ENCODE measurements at places on chromosomes 2 and 18. TPM values are rescaled to one million over a fixed set of nuclear protein-coding genes. Genes with fewer than 3 reads are reported as not detected.

DNA sequence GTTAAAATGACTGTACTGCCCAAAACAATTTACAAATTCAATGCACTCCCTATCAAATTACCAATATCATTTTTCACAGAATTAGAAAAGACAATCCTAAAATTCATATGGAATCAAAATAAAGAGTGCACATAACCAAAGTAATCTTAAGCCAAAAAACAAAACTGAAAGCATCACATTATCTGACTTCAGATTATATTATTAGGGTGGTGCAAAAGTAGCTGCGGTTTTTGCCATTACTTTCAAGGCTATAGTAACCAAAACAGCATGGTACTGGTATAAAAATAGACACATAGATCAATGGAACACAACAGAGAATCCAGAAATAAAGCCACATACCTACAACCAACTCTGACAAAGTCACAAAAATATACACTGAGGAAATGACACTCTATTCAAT is 396.6 kb downstream of the EIPR1 start:
- no peak overlapping the region for H3K4me3 ChIP-seq
- no peaks in the 10 kb centered on the region for H3K4me1 ChIP-seq
- H3K36me3 ChIP-seq: no peaks in the 10 kb centered on the region

GRCh38 chr18:35729991-35730668 is 148.6 kb downstream of the GALNT1 start:
- H3K27ac ChIP-seq: peak overlapping the region; percentile 55
- DNase-seq: no peak
- peaks cover 4% of the 10 kb centered on the region for H3K36me3 ChIP-seq
- H3K4me3 ChIP-seq: peak overlapping the region; percentile 66
- H3K4me1 ChIP-seq: peaks cover 32% of the 10 kb centered on the region

- DNase-seq: no peak
- no peaks in the 10 kb centered on the region for H3K27me3 ChIP-seq
- H3K36me3 ChIP-seq: no peaks in the 10 kb centered on the region
- H3K27ac ChIP-seq: no peak overlapping the region
- H3K4me1 ChIP-seq: peaks cover 13% of the 10 kb centered on the region
Measured at GRCh38 chr2:51011254-51011653, 20.7 kb downstream of the NRXN1 start.

DNA sequence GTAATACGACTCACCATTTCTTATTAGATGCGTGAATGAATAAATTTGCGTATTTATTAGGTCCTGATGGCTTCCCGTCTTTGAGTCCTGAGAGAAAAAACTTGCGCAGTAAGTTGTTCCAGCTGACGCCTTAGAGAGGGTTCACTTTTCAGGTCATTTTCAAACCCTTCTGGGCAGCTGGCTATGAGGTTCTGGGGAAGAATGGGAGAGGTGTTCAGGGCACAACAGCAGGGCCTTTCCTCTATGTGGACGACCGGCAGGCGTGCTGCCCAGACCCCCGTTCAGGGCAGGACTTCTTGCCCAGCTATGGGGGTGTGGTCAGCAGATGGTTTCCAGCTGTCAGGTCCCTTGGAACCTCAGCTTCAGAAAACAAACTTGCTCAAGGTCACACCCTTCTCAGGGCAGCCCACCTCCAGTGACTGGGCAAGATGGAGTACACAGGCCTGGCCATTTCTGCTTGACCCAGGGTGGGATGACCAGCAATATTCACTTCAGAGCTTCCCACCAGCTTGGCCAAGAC is 61.1 kb upstream of the TNP1 start:
- DNase-seq: no peak
- H3K27ac ChIP-seq: no peak overlapping the region
- H3K4me3 ChIP-seq: no peak overlapping the region
- no peaks in the 10 kb centered on the region for H3K4me1 ChIP-seq
- no peaks in the 10 kb centered on the region for H3K27me3 ChIP-seq
- H3K36me3 ChIP-seq: peaks cover 5% of the 10 kb centered on the region

DNA sequence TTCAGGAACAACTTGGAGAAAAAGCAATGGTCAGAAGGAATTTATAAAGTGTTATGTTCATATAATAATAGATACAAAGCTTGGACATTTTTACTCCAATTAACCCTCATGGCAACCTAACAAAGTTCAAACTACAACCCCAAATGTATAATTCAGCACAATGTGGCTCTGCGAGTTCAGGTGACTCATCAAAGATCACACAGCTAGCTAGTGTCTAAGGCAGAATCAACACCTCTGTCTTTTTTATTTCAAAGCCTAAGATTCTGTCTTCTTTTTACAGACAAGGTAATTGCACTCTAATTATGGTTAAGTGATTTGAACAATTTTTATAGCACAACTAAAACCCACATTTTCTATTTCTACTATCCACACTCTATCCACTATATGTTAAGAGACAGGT is 90.5 kb downstream of the CHST9 start:
- H3K36me3 ChIP-seq: peaks cover 6% of the 10 kb centered on the region
- no peak overlapping the region for H3K4me3 ChIP-seq
- DNase-seq: no peak
- H3K27me3 ChIP-seq: no peaks in the 10 kb centered on the region
- H3K4me1 ChIP-seq: peaks cover 25% of the 10 kb centered on the region

- peak overlapping the region; percentile 53 for H3K27ac ChIP-seq
- no peaks in the 10 kb centered on the region for H3K27me3 ChIP-seq
- H3K36me3 ChIP-seq: peaks cover 20% of the 10 kb centered on the region
Measured at GRCh38 chr2:160281213-160281612, 81.1 kb upstream of the ITGB6 start.

GRCh38 chr2:235577404-235578330 is 83.8 kb downstream of the AGAP1 start:
- DNase-seq: no peak
- no peak overlapping the region for H3K27ac ChIP-seq
- H3K36me3 ChIP-seq: no peaks in the 10 kb centered on the region
- peaks cover 25% of the 10 kb centered on the region for H3K4me1 ChIP-seq

GRCh38 chr2:31660812-31661335 is 80.1 kb upstream of the SRD5A2 start:
- H3K4me3 ChIP-seq: no peak overlapping the region
- H3K27ac ChIP-seq: no peak overlapping the region
- H3K36me3 ChIP-seq: no peaks in the 10 kb centered on the region
- no peak for DNase-seq

DNA sequence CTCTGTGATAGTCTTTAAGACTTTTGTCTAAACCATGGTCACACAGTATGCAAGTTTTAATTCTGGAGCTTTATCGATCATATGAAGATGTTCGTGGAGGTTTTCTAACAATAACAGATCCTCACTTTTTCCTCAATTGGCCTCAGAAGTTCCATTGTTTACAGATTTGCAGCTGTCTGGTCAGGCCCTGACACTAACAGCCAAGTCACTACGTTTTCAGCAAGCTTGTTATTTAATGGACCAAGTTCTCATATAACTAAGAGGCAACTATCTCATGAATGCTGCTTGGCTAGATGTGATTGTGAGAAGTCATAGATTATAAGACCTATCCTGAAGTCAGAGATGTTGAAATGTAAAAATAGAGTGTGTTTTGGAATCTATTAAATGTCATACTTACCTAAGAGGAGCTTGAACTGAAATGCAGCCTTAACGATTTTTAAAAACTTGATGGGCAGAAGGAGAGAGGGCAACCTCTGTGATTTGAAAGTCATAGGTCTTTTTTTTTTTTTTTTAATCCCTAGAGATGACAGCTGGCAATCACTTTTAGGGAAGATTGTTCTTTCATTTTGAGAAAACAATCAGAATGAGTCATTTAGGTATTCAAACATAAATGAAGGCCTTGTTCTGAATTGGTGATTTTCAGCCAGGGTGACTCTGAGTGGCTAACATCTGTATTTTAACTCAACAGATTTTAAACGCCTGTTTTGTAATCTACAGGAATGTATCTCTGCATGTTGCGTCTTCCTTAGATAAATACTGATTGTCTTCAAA is 48.4 kb upstream of the NEMP2 start:
- no peaks in the 10 kb centered on the region for H3K27me3 ChIP-seq
- DNase-seq: no peak
- H3K36me3 ChIP-seq: no peaks in the 10 kb centered on the region
- H3K4me1 ChIP-seq: peaks cover 47% of the 10 kb centered on the region
- no peak overlapping the region for H3K4me3 ChIP-seq
- no peak overlapping the region for H3K27ac ChIP-seq

GRCh38 chr2:214934006-214934405 is 124.5 kb upstream of the BARD1 start:
- no peaks in the 10 kb centered on the region for H3K36me3 ChIP-seq
- no peaks in the 10 kb centered on the region for H3K27me3 ChIP-seq
- no peak for DNase-seq
- no peak overlapping the region for H3K27ac ChIP-seq

DNA sequence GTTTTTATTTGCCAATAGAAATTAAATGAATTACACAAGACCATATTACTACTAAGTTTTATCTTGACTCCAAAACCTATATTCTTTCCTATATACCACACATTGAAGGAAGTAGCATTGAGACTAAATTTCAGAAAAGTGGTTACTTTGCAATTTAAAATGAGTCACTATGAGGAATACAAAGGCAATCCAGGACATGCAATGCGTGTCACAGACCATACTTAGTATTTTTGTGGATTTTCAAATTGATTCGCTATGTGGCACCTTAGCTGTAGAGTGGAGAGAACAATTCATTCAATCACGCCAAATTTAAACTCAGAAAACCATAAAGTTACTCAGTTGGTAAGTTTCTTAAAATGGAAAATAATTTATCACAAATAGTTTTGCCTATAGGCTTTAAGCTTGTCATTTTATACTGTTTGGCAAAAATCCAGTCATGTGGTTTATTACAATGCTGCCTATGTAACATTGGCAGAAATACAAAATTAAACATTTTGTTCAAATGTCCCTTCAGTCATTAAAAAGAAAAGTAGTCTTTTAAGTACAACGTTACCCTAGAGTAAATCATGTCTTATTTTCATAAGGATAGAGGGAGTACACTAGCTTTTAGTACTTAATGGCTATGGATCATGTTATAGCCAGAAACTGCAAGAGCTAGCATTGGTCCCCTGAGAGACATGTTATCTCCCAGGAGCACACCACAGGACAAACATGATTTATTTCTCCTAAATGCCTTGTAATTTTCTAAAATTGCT is 222.8 kb upstream of the CDH7 start:
- H3K27ac ChIP-seq: no peak overlapping the region
- H3K4me3 ChIP-seq: no peak overlapping the region
- H3K27me3 ChIP-seq: no peaks in the 10 kb centered on the region
- H3K36me3 ChIP-seq: no peaks in the 10 kb centered on the region
- no peaks in the 10 kb centered on the region for H3K4me1 ChIP-seq

DNA sequence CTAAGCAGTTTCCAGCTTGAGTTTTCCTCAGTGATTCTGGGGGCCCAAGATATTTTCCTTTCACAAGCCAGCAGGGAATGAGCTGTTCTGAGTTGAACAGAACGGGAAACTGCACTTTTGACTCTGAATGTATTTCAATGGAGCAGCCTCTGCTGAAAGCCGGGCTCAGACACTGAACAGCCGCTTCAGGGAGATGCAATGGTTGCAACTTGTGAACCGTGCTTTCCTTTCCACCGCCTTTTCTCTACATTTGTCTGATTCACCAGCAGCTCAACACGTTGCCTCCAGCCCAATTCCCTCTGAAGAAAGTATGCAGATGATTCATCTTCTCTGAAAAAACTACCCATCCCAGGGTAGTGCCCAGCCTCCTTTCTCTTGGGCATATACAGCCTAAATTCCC is 119.3 kb upstream of the PKDCC start:
- no peak overlapping the region for H3K4me3 ChIP-seq
- peaks cover 41% of the 10 kb centered on the region for H3K4me1 ChIP-seq
- H3K36me3 ChIP-seq: peaks cover 5% of the 10 kb centered on the region
- no peaks in the 10 kb centered on the region for H3K27me3 ChIP-seq

GRCh38 chr2:168180914-168181313 is 66.5 kb downstream of the STK39 start:
- H3K36me3 ChIP-seq: peaks cover 16% of the 10 kb centered on the region
- H3K27ac ChIP-seq: no peak overlapping the region
- H3K4me1 ChIP-seq: peaks cover 42% of the 10 kb centered on the region

GRCh38 chr18:28390022-28390421 is 213.1 kb upstream of the CDH2 start:
- H3K4me3 ChIP-seq: no peak overlapping the region
- peaks cover 12% of the 10 kb centered on the region for H3K27me3 ChIP-seq
- H3K36me3 ChIP-seq: no peaks in the 10 kb centered on the region
- no peak overlapping the region for H3K27ac ChIP-seq
- no peak for DNase-seq

- no peak overlapping the region for H3K4me3 ChIP-seq
- no peaks in the 10 kb centered on the region for H3K27me3 ChIP-seq
- H3K4me1 ChIP-seq: no peaks in the 10 kb centered on the region
- H3K36me3 ChIP-seq: no peaks in the 10 kb centered on the region
Measured at GRCh38 chr18:79300413-79300812, 95.3 kb upstream of the NFATC1 start.

- no peak for DNase-seq
- no peak overlapping the region for H3K4me3 ChIP-seq
- H3K27ac ChIP-seq: no peak overlapping the region
- H3K4me1 ChIP-seq: peaks cover 8% of the 10 kb centered on the region
Measured at GRCh38 chr2:237894986-237895543, 35.6 kb downstream of the RAMP1 start.

DNA sequence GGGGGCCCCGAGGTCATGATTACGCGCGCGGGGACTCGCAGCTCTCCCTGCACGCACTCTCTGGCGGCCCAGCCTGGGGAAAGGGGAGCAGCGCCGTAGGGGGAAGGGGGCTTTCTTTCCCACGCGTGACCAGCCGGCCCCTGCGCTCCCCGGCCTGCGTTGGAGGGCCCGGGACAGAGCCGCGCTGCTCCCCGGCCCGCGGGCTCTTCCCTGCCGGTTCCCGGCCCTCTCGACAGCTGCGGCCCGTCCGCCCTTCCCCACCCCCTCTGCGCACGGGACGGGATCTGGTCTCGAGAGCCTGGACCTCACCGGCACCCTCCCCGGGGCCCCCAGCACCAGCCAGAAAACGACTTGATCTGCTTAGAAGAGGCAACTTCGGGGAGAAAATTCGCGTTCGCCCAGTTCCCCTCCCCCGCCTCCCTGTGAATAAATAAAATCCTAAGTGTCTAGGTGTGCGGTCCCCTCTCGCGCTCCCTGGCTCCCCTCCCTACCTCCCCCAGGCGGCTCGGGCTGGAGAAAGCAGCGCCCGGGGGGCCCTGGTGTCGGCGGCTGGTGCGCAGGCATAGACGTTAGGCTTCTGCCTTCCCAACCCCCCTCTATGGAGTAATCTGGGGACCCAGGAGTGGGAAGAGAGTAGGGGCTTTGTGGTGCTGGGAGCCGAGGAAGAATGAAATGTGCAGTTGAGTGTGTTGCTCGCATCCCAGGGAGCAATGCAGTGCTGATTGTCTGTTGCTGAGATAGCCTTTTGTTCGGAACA is 803 bp upstream of the FIGN start:
- peak; percentile 74 for DNase-seq
- peak overlapping the region; percentile 87 for H3K4me3 ChIP-seq
- H3K4me1 ChIP-seq: peaks cover 16% of the 10 kb centered on the region
- no peaks in the 10 kb centered on the region for H3K27me3 ChIP-seq
- peaks cover 42% of the 10 kb centered on the region for H3K36me3 ChIP-seq

Gene DNAJC5G
- not detected for total RNA-seq

Gene SP110
- total RNA-seq: 107 TPM

Gene CRACDL
- total RNA-seq: 24.3 TPM

Gene DUSP19
- 2.7 TPM for total RNA-seq

Gene COL5A2
- total RNA-seq: 1.1 TPM

Gene PPP1CB
- 218 TPM for total RNA-seq

Gene DSG2
- 194 TPM for total RNA-seq

Gene TNFRSF11A
- total RNA-seq: 94.6 TPM

Gene NAT8
- not detected for total RNA-seq

Gene RBM43
- 5.2 TPM for total RNA-seq

Gene TBR1
- 0.07 TPM for total RNA-seq

Gene SH3BP4
- total RNA-seq: 35.0 TPM

Gene REG3A
- total RNA-seq: not detected

Gene NEU2
- total RNA-seq: not detected

Gene CCNYL1
- total RNA-seq: 13.7 TPM

Gene ANKRD62
- not detected for total RNA-seq
